CD4-positive, alpha-beta T cell treated with Interferon alpha-2 for 1 hour (primary cell): ENCODE measurements at places on chromosomes 6 and 20.

DNA sequence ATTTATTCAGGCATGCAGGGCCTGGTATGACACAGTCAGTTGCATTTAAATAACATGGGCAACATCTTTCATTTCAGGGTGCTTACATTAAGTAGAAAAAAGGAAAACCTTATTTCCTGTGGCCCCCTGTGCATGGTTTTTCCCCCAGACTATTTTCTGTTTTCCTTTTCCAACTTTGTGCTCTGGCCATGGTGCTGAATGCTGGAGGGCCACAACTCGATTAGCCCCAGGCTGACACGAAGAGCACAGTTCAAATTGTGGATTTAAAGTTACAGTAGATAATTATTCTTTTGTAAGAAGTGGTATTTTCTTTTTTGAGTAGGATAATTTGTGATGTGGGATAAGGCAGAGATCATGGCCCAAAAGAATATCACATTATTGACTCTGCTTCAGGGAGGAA, 332.0 kb downstream of the HAO1 start:
- DNase-seq, result no peak

DNA sequence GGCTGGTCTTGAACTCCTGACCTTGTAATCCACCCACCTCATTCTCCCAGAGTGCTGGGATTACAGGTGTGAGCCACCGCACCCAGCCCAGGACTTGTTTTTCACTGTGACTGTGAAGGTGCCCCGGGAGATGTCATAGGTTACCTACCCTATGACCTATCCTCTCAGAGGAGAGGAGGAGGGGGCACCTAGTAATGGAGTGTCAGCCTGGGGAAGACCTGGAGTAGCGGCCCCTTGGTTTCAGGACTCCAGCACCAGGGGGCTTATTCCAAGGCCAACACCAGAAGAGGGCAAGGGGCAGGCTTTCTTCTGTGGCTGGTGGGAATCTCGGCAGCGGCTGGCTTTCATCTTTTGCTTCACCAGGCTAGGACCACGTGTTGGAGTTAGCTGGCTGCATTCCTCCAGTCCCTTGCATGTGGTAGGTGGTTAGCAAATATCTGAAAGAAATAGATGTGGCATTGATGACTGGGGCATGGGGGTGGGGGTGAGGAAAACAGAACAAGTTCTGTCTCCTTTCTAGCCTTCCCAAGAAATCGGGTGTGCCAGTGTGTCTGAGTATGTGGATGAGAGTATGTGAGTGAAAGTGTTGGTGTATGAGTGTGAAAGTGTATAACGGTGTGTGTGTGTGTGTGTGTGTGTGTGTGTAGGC, 7.9 kb upstream of the ITPR3 start:
- DNase-seq, result no peak

DNA sequence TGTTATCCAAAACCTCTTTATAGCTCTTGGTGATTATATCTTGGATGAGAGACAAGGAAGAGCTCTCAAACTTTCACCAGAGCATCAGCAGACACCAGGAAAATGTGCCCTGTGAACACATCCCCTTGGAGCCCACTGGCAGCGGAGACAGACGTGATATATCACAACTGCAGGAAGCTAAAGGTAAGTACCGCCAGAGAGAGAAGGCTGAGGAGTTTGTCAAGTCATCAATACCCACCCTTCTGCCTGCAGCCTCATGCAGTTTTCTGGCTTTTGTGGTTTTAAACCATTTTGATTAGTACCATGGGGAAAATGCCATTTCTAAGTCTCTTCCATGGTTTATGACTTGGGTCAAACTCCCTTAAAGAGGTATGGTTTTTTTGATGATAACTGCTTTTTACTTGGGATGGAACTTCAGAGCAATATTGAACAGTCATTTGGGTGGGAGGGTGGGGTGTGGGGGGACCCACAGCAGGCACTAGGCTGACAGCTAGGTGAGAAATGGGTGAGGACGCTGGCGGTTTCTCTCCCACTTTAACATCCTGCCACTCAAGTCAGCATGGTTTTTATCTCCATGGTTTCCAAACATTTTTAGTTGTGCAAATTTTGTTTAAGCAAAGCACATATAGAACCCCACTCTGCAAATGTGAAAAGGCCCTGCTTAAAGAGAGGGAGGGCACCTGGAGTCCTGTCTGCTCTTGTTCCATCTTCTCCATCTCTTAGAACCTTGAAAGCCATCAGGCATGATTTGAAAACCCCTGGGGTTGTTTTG, 108.4 kb downstream of the SCML4 start:
- peak; percentile 50 for DNase-seq

DNA sequence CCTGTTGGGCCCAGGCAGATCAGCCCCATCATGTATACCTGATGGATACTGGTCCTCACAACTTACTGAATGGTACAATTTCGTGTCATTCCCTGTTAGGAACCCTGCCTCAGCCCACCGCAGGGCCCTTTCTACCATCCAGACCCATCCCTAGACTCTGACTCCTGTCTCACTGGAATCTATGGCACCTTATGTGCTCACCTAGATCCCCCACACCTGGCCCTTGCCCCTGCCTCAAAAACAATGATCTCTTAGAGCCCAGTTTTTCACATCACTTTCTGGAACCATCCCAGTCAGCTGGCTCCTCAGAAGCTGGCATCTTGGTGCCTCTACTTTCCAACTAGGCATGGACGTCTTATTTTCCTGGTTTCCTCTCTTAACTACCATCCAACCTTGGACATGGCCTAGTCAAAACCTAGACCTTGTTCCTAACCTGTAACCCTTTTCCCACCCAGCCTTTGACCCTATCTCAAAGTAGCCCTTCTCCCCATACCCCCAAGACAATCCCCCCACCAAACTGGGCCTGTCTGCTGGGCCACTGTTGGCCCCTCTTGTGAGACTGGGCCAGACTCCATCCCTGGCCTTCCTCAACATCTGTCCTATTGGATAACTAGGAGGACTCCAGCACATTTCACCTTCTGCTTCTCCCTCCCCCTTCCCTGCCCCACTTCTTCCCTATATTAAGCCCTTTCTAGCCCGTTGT, 981 bp downstream of the HM13 start:
- DNase-seq, result no peak

DNA sequence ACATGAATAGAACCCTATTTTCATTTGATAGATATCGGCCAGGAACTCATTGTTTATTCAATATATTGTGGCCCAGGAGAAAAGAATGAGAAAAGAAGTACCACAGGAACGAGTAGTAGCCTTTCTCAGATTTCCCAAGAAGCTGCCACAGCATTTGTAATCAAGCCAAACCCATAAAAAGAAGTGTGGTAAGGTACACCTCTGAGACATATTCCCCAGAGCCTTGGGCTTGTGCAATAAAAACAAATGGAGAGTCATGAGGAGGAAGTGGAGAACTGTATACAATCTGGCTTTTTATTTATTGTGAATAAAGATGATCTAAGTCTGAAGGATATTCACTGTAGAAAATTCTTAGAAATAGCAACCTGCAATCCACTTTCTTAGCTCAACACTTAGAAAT, 36.7 kb downstream of the KIF6 start:
- no peak for DNase-seq

DNA sequence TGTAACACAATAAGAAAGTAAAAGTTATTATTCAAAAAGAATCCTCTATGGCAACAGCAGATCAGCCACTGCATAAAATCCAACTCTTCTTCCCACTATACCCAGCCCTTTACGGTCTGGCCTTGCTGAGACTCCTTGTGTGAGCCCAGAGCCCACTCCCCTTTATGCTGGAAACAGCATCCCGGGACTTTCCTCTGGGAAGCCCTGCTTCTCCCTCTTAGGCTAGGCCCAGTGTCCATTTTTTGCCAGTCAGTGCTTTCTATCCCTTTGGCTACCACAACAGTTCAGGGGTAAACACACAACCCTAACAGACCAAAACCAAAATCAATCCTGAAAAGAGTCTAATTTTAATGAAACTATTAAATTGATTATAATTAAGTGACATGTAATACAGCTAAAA, 20.6 kb downstream of the FKBP5 start:
- no peak for DNase-seq

GRCh38 chr6:137904822-137905617, 38.0 kb downstream of the TNFAIP3 start:
- peak; percentile 20 for DNase-seq

- no peak for DNase-seq
These were observed 30.5 kb upstream of the LYRM2 start for GRCh38 chr6:89669002-89669401.

GRCh38 chr6:1418471-1419191, 29.3 kb downstream of the FOXF2 start:
- no peak for DNase-seq

GRCh38 chr6:14086701-14087100, 30.9 kb upstream of the CD83 start:
- DNase-seq, result no peak

GRCh38 chr20:9150679-9151078, 81.8 kb downstream of the PLCB4 start:
- DNase-seq, result no peak

- DNase-seq, result no peak
These were observed 2.8 kb upstream of the CDSN start for GRCh38 chr6:31122791-31123706.

DNA sequence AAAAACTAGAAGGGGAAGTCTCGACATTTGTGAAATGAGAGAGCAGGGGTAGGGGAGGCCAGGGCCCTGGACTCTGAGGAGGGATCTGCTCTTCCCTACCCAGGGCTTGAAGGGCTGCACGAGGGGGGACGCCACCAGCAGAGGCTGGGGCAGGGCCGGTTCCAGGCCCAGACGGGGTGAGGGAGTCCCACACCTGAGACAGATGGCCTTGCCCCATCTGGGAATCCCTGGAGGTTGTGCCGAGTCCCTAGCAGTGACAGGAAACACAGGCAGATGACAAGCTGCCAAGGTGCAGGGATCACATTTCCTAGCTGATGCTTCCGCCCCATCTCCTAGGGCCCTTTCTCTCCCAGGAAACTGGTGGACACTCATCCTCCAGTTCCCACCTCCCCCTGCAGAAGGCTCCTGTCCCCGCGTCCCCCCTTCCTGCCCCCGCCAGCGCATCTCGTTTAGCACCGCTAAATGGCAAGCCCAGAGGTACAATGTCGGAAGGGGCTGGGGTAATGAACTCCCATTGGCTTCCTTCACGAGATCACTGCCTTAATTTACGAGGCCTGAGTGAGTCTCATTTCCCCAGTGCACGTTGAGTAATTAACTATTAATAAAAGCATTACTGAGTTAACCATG, 35.2 kb upstream of the CDH22 start:
- DNase-seq, result no peak

DNA sequence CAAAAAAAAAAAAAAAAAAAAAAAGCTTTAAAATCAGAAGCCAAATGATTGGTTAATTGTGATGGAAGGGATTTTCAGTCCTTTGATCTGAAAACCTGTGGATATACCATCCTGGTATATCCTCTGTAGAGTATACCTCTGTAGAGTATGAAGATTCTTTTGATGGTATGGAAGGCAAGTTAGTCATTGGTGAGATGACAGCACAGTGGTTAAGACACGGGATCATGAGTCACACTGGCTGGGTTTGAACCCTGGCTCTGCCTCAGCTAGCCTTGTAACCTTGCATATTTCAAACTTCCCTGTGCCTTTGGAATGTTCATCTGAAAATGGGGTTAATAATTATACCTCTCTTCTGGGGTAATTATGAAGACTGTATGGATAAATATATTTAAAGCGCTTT, 179.3 kb downstream of the CARMIL1 start:
- no peak for DNase-seq

- DNase-seq, result no peak
These were observed 165.4 kb upstream of the CITED2 start for GRCh38 chr6:139539852-139540251.

DNA sequence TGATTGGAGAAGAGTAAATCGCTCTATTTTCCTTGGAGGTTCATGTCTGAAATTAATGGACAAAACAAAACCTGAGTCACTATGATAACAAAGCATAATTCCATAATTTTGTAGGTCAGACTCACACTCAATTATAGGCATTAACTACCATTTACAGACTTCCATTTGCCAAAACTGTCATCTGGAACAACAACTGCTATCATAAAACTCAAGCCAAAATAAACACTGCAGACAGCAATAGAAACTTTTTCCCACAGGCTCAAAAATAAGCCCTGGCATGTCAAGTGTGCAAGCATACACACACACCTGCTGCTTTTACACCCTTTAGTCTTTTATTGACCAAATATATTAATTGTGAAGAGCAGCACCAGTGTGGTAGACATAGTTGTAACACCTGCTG, 7.1 kb downstream of the MRPS10 start:
- DNase-seq, result no peak

DNA sequence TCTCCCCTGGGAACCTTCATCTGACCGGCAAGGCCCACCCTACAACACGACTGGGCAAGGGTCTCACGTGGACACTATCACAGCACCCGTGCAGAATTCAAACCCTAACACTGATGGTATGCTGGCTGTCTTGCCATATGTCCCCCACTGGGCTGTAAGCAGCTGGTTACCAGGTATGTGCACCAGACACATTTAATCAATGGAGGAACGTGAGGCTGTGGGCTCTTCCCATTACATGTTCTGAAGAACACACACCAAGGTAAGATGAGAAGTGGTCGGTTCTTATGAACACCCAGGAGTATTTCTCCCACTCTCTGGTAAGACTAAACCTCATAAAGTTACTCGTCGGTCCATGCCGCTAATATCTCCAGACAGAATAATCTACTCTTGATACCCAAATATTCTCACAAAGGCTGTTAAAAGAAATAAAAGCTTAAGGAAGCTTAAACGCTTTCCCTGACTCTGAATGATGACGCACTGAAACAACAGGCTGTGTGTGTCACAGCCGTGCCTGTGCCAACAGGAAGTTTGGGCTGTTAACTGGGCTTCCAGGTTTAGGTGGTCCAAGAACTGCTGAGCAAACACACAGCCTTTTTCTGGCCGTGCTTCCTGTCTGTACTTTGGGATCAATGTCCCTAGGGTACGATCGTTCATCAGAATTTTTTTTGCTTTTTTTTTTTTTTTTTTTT, 75.3 kb downstream of the SLC23A2 start:
- no peak for DNase-seq

GRCh38 chr20:50663095-50663821, 28.1 kb downstream of the RIPOR3 start:
- no peak for DNase-seq

DNA sequence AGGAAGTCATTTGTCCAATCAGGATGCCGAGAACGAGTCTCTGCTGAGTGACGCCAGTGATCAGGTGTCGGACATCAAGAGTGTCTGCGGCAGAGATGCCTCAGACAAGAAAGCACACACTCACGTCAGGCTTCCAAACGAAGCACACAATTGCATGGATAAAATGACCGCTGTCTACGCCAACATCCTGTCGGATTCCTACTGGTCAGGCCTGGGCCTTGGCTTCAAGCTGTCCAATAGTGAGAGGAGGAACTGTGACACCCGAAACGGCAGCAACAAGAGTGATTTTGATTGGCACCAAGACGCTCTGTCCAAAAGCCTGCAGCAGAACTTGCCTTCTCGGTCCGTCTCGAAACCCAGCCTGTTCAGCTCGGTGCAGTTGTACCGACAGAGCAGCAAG, 281.5 kb downstream of the TSHZ2 start:
- no peak for DNase-seq
